Stimulated activated CD8-positive, alpha-beta memory T cell treated with anti-CD3 and anti-CD28 coated beads, Interleukin-4, amount 100 ng/mL, for 4 hours (primary cell): ENCODE measurements at places on chromosomes 3 and 15.

DNA sequence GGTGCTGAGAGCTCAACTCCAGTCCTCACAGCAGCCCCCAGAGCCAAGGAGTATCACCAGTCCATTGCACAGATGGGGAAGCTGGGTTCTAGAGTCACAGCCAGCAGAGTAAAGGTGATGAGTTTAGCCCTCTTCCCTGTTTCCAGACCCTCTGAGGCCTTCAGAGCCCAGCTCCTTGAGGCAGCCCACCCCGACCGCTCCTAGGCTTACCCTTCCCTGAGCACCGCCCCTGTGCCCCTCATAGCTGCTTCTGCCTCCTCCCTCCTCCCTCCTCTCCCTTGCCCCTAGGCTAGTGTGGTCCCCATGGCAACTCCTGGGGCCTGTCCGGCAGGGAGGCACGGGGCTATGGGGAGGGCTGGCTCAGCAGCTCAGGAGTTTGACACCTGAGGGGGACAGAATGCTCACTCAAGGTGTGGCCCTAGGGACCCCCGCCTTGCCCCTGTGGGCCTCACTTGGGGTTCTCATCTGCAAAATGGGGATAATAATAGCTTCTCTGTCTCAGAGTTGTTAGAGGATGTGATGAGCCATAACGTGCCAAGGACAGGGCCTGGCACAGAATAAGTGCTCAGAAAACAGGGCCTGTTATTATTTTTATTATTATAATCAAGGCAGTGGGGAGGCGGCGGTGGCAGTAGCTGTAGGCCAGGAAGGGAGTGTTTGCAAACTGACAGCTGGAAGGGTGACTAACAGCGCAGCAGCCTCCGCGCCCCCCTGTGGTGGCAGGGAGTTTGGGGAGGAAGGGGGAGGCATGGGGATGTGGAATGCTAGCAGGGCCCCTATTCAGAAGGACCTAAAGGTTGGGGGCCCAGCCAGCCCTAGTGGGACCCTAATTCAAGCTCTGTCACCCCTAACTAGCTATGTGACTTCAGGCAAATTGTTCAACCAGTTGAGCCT, 11.5 kb downstream of the CSK start:
- no peak for DNase-seq

DNA sequence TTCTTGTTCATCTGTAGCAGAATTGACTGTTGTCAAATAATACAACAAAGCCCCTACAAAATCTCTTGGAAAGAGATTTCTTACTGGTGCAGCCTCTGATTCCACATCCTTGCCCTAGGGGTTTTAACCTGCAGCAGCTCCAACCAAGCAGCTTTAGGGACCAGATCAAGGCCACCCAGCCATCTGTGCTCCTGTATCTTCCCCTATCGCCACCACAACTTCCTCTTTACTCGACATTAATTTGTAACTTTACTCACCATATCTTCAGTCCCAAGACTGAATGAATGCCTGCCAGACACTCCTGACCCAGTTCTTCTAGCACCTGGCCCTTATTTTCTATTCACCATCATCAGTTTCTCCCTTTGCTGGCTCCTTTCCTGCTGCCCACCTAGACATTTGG, 156.6 kb upstream of the IL12A start:
- DNase-seq, result no peak

DNA sequence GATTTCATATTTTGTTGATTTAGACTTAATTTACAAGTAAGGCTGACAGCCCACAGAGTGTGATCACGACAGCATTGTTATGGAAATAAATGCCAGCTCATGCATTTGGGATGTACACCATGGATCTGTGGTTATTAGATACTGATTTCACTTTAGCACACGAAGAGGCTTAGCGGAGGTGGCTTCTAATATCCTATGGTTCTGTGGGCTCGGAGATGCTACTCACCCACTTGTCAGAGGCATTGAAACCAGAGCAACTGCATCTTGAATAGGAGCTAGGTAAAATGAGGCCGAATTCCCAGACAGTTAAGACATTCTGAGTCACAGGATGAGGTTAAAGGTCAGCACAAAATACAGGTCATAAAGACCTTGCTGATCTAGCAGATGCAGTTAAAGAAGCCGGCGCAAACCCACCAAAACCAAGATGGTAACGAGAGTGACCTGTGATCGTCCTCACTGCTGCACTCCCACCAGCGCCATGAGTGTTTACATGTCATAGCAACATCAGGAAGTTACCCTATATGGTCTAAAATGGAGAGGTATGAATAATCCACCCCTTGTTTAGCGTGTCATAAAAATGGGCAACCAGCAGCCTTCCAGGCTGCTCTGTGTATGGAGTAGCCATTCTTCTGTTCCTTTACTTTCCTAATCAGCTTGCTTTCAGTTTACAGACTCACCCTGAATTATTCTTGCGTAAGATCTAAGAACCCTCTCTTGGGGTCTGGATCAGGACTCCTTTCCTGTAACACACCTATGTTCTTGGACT, 117.5 kb downstream of the PGPEP1L start:
- no peak for DNase-seq

GRCh38 chr15:31077181-31077580, 24.3 kb downstream of the TRPM1 start:
- no peak for DNase-seq

DNA sequence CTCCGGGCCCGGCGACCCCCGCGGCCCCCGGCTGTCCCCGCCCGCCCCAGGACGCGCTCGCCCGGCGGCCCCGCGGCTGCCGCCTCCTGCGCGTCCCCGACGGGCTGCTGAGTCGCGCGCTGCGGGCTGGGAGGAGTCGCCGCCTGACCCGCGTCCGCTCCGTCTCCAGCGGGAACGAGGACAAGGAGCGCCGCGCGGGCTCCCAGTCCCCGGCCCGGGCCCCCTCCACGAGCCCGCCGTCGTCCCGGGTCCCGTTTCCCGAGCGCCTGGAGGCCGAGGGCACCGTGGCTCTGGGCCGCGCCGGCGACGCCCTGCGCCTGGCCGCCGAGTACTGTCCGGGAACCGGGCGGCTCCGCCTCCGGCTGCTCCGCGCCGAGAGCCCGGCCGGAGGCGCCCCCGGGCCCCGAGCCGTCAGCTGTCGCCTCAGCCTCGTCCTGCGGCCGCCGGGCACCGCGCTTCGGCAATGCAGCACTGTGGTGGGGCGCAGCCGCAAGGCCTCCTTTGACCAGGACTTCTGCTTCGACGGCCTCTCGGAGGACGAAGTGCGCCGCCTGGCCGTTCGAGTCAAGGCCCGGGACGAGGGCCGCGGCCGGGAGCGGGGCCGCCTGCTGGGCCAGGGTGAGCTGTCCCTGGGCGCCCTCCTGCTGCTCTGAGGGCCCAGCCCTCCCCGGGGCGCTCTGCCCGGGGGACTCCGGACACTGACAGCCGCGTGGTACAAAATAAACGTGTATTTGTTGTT, 1.5 kb downstream of the C2CD4A start:
- no peak for DNase-seq

- no peak for DNase-seq
These were observed 124.1 kb upstream of the DLG1 start for GRCh38 chr3:197422506-197422905.

DNA sequence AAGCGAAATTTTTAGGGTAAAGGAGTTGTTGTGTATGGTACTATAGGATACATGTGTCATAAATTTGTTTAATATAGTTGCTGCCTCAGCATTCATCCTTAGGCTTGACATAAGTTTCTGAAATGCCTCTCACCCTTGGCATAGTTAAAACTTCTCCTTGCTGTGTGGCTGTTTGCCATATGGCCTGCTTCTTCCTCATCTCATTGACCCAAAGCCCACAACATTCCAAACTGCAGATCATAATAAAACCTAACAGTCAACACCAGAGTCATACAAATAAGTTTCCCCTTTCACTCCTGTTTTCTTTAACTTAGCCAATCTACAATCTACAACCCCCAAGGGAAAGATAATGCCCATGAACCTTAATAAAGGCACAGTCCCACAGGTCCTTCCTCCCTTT, 136.6 kb downstream of the TMCC1 start:
- DNase-seq, result no peak

GRCh38 chr3:16917256-16917935, 32.6 kb downstream of the PLCL2 start:
- no peak for DNase-seq

DNA sequence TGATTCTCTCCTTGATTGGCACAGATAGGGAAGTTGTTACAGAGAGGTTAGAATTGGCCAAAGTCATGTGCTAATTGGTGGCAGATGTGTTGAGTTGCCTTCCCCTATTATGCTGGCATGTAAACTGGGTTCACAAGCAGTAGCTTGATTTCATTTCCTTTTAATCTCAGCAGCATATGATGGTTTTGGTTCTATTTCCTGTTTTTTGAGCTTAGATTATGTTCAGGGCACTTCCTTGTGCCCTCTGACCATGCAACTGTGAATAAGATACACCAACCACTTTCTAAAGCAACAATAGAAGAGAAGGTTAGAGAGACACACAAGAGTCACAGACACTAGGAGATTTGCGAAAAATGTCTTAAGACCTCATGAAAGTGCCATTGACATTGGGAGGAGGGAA, 16.5 kb downstream of the HPS3 start:
- no peak for DNase-seq

GRCh38 chr3:41684797-41685735, 276.8 kb downstream of the ULK4 start:
- DNase-seq, result no peak

- no peak for DNase-seq
These were observed 391.9 kb upstream of the THBS1 start for GRCh38 chr15:39188930-39189329.

- DNase-seq, result no peak
These were observed 36.6 kb downstream of the RFX7 start for GRCh38 chr15:56207092-56207491.

- DNase-seq, result no peak
These were observed 16.7 kb upstream of the CCDC174 start for GRCh38 chr3:14634763-14635400.

DNA sequence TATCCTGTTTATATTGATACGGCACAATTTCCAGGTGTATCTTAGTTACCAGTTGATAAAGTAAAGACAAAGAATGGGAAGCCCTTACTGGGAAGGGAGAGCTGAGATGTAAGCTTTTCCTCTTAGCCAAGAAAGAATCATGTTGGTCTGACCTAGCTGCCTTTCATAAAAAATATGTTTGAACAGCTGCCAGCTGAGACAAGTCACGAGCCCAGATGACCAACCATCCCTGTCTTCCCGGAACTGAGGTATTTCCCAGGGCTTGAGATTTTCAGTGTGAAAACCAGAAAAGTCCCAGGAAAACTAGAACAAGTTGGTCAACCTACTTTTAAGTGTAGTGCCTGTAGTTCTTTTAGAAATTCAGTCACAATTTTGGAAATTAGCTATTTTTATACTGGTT, 3.6 kb upstream of the MYH15 start:
- DNase-seq, result no peak

- no peak for DNase-seq
These were observed 169.5 kb upstream of the THBS1 start for GRCh38 chr15:39411102-39411989.

DNA sequence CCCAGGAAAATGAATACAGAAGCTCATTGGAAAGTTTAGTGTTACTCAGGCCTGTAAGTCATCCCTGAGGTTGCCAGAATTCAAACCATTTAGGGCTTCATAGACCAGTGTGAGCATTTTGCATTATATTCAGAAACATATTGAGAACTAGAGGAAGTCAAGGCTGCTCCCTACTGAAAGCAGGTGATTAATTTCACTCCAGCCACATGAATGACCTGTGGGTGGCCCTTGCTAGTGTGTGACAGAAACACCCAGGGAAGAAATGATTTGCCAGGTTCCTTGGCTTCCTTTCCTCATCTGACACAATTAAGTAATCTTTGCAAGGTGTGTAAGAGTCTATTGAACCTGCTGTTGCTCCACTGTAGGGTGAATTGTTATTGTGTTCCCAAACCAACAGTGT, 61.8 kb downstream of the GAP43 start:
- no peak for DNase-seq

GRCh38 chr3:187085021-187085666, 54.2 kb downstream of the RPL39L start:
- no peak for DNase-seq

DNA sequence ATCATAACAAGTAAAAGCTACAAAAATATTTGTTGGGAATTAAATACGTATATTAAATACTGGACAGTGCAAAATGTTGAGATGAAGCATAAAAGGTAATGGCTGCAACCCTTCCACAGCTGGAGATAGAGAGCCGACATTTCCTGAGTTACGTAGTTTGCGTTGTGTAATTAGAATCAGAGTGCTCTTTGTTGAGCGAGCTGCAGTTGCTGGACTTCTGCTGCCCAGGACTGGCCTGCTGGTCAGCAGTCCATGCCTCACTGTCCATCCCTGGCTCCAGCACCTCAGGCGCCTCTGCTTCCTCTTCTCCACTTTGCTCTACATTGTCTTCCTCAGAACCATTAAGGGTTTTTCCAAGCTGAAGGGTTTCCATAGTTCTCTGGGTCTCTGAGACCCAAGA, 28.4 kb upstream of the SHC4 start:
- no peak for DNase-seq

GRCh38 chr15:92772626-92773244, 117.2 kb upstream of the FAM174B start:
- no peak for DNase-seq

DNA sequence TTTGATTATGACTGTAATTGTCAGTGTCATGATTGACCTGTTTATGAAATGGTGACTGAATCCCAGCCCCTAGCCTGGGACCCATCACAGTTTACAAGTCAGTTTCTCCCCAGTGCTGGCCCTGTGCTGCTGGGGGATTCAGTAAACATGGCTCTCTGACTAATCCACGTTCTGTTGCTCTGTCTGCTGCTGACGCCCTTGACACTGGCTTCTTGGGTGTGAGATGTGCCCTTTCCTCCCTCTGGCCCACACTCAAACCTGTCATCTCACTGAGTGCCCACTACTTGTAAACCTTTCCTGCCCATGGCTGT, 84.2 kb downstream of the COL6A5 start:
- no peak for DNase-seq

- DNase-seq, result no peak
These were observed 202.9 kb upstream of the UBE3A start for GRCh38 chr15:25641762-25642161.

- no peak for DNase-seq
These were observed 297.5 kb upstream of the STT3B start for GRCh38 chr3:31235062-31235700.

GRCh38 chr3:133910422-133910821, 14.7 kb upstream of the RAB6B start:
- DNase-seq, result no peak

DNA sequence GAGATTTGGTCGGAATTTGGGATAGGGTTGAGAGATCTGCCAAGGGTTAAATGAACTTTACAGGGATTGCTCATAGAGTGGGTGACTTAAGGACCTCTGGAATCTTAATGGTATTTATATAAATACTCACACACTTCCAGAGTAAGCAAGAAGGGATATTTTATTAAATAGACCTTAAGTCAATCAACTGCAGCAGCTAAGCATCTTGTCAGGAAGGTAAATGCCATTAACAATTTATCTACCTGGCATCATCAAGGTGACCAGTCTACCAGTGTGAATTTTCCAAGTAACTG, 123.9 kb downstream of the FEZF2 start:
- DNase-seq, result no peak

DNA sequence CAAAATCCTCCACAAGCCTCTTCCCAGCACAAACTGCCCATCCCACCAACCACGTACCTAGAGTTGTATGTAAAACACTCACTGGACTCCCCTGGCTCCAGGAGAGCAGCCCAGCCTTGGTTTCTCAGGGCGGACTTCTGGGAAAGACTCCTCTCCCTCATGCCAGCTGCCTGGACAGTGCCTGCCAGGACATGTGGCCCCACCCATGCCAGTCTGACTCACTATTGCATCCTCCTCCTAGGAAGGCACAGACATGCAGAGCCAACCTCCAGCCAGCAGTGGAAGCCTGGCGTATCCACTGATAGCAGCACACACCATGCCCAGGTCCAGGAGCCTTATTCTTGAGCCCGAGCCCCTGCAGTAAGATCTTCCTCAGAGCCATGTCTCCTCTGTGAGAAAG, 8.6 kb downstream of the PKM start:
- DNase-seq, result no peak
